Eye (tissue), 1 donor: ENCODE measurements at places on chromosomes 13 and 19.

GRCh38 chr13:91144054-91144453 is 203.4 kb upstream of the MIR17HG start:
- no peak for DNase-seq

DNA sequence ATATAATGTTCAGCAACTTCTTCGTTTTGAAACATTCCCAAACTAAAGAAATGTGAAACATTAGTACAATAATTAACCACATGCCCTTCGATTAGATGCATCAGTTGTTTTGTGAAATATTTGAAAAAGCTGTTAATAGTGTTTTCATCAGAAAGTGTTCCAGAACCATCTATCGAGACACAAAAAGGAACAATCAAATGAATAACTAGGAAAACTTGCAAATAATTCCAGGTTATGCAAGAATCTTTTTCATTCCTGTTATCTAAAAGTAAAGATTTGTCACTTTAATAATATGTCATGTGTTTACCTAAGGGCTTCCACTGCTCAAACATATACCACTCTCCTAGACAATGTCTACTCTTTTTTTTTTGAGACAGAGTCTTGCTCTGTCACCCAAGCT is 904.2 kb upstream of the MIR17HG start:
- no peak for DNase-seq

DNA sequence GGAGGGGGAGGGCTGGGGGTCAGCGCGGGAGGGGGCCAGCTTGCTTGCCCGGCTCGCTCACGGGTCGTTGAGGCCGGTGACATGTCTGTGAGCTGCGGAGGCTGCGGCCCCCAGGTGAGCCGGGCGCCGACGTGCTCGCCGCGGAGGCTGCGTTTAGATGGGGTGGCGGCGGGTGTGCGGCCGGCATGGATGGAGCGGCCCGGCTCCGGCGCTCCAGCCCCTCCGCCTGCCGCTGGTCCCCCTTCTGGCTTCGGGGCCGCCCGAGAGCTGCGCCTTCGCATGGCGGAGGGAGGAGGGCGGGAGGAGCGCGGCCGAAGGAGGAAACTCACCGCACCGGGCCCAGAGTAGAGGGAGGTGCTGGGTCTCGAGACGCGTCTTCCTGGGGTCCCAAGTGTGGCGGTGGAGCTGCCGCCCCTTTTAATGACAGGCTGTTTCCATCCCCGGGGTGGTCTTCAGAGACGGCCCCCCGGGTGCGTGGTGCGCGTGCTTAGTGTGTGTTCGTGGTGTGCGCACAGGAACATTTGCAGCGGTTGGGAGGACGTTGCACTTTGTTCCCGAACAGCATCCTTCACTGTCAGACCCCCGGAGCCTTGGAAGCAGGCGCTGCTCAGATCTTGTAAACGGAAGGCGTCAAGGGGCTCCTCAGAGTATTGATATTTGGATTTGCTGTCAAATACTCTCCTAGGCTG is at the start of gene AKAP11:
Gene AKAP11, plus strand, starts transcription at position 38 of the 689 bp plus-strand sequence. CDS start 14,197 bp downstream, outside the sequence.
- peak; percentile 87 for DNase-seq

DNA sequence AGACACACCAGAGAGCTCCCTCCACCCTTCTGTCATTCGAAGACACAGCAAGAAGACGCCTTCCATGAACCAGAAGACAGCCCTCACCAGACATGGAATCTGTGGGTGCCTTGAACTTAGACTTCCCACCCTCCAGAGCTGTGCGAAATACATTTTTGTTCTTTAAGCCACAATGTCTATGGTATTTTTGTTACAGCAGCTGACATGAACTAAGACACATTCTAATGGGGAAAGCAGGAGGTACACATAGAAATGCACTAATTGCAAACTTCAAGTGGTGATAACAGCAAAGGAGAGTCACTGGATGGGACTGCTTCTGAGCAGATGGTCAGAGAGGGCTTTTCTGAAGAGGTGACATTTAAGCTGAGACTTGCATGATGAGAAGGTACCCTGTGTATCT is 16.2 kb downstream of the OR7C2 start:
- no peak for DNase-seq

DNA sequence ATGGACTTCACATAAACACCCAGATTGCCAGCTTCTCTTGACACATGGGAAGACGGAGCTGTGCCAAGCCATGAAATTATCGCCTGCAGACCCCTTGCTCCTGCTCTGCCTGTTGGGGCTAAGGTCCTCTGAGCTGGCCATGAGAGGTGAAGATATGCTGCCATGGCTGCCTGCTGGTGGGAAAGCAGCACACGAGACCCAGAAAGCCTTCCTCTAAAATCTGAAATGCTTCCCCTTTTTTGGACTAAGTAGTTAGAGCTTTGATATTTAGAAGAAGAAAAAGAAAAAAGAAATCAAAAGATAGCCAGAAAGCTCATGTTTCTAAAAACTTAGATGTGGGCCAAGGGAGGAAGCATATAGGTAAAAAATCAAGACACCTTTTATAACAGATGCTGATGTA is 11.2 kb downstream of the WDFY2 start:
- DNase-seq, result no peak

DNA sequence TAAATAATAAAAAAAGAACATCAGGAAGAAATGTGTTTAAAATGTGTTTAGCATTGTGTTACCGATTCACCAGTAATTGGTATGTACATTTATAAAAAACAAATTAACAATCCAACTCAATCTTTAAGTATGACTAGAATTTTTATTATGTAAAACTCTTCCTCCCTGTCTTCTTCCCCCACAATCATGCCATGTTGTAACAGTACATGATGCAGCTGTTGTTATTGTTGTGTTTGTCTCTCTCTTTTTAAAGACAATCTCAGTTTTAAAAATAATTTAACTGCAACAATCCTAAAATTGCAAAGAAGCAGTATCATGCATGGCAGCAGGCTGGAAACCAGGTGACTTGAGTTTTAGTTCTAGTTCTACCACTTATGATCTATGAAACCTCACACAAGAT is 180.2 kb downstream of the RGCC start:
- DNase-seq, result no peak

DNA sequence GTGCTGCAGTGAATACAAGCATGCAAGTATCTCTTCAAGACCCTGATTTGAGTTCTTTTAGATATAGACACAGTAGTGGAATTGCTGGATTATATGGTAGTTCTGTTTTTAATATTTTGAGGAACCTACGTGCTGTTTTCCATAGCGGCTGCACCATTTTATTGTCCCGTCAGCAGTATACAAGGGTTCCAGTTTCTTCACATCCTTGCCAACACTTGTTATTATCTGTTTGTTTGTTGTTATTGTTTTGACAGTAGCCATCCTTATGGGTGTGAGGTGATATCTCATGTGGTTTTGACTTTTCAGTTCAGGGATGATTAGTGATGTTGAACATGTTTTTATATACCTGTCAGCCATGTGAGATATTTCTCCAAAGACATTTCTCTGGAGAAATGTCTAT is 53.2 kb downstream of the TNFRSF19 start:
- no peak for DNase-seq

DNA sequence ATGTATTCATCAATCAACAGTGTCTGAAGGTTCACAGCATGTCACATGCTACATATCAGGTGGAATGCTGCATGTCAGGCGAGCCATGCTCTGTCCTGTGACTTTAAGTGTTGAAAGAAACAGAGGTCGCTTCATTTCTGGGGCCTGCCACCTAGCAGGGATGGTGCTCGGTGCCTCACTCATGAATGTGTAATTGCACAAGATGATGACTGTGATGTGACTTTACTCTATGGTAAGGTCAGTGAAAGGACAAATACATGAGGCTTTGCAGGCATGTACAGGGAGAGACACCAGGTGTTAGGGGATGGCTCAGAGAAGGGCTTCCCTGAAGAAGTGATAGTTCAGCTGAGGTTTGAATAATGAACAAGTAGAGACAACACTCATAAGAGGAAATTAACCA is 66.7 kb downstream of the FRY start:
- no peak for DNase-seq
